ENCODE measurements at places on chromosomes 5 and 9.

DNA sequence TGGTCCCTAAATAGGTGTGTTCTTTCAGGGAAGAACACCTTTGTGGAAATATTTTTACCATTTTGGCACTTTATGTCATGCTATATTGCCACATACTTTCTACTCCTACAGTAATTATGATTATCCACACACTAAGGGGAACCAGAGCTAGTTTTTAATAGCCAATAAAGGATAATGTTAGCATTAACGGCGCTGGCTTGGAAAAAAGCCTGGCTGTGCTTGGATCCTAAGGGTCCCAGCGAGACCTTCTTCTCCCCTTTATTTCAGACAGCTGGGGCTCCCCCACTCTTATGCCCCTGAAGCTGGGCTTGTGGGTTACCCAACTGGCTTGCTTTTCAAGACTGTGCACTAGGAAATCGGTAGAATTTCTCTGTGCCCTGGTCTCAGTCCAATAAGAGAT, 158.5 kb upstream of the NFIL3 start:
- no peak for DNase-seq

DNA sequence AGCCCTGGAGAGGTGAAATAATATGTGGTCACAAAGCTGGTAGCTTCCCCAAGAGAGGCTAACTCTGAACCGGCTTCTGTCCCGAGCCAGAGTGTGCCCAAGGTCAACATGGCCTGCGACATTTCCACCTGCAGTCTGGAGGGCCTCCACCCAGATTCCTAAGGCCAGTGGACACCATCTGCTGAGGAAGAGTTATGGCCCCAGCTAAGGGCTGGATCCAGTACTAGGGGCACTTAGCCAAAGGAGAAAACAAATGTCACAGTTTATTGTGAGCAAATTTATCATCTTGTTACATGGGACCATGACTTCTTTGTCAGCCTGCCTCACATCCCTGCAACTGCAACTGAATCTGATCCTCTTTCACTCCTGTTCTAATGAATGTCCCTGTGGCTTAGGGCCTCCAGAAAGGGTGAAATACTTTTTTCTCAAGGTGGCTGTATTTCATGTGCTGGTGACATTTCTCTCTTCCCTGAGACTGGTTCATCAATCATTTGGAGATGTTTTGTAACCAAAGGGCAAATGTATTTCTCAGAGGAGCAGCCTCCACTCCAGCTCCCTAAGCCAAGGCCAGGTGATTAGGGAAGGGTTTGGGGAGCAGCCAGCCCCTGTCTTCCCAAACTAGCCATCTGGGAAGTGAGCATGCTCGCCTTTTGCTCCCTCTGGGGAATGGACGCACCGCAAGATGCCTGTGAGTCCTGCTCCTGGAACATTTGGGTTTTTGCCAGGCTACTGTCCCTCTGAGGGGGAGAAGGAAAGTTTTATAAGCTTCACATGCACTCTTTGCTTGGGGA, 148.3 kb downstream of the CMYA5 start:
- DNase-seq = no peak

DNA sequence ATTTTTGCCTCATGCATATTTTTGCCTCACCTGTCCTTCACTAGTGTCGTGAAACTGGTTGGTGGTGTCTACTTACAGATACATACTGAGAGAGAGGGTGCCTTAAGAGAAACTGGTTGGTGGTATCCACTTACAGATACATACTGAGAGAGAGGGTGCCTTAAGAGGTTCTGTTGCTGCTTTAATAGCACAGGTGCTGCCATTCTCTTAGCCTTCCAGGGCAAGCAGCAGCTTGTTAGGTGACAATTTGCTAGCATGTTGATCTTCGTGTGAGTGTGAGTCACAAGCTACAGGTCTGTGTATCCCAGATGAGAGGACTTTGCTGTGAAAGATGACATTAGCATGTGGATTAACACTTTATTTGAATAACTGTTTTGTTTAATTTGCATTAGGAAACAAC, 1.4 kb downstream of the PTTG1 start:
- DNase-seq = no peak

DNA sequence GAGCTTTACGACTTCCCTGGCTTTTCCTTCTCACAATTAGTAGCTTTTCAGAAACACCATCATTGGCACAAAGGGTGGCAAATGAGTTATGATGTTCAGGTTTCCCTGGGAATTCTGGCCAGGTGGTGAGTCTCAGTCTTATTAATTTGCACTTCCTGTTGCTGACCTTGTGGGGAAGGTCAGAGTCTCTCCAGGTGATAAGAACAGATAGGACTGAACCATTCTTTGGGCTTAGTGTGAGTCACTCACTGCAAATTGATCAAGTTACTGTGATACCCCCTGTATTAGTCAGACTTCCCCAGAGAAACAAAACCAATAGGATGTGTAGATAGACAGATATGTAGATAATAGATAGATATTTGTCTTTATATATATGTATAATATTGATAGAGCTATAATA, 53.8 kb upstream of the RANBP3L start:
- DNase-seq = no peak

DNA sequence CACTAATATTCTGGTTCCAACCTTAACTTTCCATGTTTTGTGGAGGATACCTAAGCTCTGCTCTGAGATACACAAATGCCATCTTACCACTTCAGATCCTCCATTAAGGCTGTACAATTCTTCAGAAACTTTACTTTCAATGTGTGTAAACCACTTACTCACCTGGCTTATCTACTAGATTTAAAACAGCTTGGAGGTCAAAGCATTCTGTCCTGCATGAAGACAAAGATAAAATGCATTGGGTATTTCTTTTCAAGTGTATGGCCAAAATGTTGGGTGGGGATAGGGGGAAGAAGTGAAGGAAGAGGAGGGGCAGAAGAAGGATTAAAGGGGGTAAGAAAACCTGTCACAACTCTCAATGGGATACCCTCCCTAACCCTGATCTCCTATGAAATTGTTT, 939 bp downstream of the GOLGA1 start:
- no peak for DNase-seq

DNA sequence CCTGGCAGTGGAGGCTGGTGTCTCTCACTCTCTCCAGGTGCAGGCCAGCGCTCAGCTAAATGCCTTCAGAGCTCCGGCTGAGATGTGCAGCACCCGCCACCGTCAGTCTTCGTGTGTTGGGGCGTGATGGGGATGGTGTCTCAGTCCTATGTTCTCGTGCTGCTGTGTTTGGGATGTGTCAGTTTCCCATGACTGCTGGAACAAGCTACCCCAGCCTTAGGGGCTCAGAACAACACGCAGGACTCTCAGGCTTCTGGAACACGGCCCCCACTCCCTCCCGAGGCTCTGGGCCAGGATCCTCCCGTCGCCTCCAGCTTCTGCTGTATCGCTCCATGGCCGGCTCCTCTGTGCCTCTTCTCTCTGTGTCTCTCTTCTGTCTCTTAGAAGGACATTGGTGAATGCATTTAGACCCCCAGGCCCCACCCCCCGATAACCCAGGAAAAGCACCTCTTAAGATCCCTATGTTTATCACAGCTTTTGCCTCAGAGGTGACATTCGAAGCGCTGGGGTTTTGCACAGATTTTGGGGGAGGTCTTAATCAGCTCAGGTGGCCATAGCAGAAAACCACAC, 9.6 kb upstream of the CEP72 start:
- no peak for DNase-seq

- no peak for DNase-seq
Observed at GRCh38 chr9:122372856-122373845, 2.3 kb downstream of the PTGS1 start.

GRCh38 chr5:107612541-107612940, 58.2 kb downstream of the EFNA5 start:
- DNase-seq = no peak

- DNase-seq = no peak
Observed at GRCh38 chr5:98927989-98928872, 576 bp downstream of the CHD1 start.

- DNase-seq = no peak
Observed at GRCh38 chr5:143533978-143534760, 130.7 kb upstream of the NR3C1 start.

DNA sequence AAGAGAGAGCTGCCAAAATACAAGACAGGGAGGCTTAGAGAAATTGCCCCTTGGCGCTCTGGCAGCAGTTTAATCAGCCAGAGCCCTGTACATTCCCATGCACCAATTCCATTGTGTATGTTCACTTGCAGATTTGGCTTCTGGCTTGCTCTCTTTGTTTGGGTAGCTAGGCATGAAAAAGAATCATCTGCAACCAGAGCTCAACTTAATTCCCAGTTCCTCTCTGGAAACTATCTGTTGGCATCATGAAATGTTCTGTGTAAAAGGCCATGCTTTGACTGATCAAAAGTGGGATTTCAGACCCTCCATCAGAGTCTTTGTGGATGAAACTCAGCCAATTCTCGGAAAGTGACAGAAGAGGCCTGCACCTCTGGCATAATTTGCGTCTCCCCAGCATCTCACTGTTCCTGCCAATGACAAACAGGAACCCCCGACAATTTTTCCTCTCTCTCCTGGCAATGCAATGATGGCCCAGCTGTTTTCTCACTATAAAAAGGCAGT, 53.8 kb upstream of the RAD23B start:
- DNase-seq = no peak

DNA sequence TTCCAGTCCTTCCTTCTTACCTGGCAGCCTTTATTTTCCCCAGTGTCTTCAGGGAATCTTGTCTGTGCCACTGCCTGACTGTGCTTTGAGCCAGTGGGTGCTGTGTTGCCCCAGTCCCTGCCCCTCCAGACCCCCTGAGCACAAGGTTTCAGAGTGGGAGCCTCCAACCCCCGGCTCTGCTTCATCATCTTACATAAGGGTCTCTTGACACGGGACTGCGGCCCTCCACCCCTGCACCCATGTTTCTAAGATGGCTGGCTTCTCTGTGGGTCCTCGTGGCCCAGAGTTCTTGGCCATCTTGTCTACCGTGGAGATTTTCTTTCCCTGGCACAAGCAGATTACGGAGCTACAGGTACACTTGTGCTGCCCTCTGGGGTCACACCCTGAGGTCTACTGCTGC, 194.1 kb downstream of the CACNA1B start:
- DNase-seq = no peak

DNA sequence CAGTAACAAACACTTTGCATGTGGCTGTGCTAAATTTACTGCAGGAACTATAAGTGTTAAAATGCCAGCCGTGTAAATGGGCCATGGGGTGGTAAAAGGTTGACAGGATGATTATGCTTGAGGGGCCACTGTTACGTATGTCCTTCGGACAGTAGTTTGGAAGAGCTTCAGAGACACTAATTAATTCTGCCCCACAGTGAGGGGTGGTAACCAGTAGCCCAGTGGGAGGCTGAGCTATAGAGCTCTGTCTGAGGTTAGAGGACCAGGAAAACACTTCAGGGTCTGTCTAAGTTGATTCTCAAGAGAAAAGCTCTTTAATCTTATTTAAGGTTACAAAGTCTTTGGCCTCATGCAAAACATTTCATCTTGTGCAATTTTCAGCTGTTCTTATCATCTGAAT, 176.6 kb downstream of the DMRTA1 start:
- DNase-seq = no peak

DNA sequence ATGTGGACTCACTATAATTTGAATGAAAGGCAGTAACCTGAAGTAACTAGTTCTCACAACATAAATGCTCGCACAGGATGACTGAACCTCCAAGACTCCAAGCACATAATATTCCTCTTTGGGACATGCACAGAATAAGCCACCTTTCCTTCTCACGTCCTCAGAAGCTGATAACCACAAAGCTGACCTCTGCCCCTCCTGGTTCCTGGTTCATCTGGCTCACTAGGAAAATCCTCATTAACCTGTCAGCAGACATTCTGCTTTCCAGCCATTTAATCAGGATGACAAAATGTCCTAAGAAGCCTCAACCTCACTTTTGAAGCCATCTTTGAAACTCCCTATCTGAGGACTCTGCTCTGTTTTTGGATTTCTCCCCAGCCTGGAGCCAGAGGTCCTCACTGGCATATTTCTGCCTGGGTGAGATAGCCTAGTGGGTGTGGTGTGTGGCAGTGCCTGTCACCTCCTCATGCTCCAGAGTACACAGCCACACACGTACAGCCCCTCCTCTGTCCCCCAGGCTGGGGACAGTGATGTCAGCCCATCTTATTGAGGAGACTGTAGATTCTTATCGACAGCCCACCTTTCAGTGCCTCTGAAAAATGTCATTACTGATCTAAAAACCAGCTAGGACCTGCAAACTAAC, 10.3 kb downstream of the ANKH start:
- DNase-seq = no peak

GRCh38 chr5:175690025-175690424, 32.2 kb downstream of the HRH2 start:
- no peak for DNase-seq

DNA sequence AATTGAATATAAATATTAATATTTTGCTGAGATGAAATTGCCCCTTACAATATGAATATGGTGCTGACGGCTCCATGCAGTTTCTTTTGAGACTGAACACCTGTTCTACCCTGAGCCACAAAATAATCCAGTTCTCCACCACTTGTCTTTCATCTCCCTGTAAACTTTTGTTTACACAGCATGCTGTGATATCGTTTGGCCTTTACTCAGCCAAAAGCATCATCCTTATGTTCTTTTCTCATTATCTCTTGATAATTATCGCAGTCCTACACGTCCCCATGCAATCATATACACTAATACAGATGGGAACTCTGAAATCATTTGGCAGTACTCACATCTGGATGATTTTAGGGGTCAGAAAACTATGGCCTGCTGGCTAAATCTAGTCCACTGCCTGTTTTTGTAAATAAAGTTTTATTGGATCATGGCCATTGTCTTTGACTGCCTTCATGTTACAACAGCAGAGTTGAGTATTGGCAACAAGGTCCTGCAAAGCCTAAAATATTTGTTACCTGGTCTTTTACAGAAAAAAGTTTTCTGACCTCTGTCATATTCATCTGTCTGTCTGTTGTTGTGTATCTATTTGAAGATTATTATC, 53.3 kb downstream of the AOPEP start:
- no peak for DNase-seq

GRCh38 chr5:179228341-179229121, 116.7 kb downstream of the ADAMTS2 start:
- no peak for DNase-seq

DNA sequence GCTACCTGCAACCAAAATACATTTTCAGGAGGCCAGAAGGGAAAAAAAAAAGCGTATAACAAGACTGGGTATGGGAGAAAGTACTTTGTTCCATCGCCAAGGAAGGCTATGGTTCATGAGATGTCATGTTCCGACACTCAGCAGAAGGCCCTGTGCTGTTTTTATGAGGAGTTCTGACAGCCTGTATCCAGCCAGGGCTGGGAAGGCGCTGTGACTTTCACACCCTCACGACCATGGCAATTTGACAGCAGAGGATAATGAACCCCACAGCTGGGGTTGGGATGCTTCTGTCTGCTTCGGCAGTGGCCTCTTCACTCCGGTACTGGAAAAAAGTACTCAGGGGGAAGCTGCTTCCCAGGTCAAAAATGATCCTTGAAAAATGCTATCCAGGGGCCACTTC, 154.4 kb downstream of the PRELID2 start:
- no peak for DNase-seq

DNA sequence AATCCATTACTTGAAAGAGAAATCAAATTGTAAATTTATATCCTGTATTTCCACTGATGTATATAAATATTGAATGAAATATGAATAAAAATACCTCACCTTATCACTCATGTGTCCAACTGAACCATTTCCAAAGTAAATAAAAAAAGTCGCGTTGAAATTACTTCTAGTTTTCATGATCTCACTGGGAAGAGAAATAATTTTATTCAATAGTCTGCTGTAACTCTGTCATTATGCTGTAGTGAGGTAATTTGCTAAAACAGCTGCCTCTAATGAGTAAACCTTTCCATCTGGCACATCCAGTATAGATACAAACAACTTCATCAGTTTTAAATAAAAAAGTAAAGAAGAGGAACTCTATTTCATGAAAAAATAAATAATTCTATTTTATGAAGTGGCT, 611.5 kb downstream of the ZNF608 start:
- no peak for DNase-seq

GRCh38 chr5:98999631-99000030, 70.8 kb upstream of the CHD1 start:
- DNase-seq = no peak
